Activated T-cell treated with anti-CD3 and anti-CD28 coated beads for 24 hours (primary cell): ENCODE measurements at places on chromosomes 12 and 14.

- no peak for DNase-seq
These were observed 8.1 kb downstream of the LETMD1 start for GRCh38 chr12:51056242-51056641.

DNA sequence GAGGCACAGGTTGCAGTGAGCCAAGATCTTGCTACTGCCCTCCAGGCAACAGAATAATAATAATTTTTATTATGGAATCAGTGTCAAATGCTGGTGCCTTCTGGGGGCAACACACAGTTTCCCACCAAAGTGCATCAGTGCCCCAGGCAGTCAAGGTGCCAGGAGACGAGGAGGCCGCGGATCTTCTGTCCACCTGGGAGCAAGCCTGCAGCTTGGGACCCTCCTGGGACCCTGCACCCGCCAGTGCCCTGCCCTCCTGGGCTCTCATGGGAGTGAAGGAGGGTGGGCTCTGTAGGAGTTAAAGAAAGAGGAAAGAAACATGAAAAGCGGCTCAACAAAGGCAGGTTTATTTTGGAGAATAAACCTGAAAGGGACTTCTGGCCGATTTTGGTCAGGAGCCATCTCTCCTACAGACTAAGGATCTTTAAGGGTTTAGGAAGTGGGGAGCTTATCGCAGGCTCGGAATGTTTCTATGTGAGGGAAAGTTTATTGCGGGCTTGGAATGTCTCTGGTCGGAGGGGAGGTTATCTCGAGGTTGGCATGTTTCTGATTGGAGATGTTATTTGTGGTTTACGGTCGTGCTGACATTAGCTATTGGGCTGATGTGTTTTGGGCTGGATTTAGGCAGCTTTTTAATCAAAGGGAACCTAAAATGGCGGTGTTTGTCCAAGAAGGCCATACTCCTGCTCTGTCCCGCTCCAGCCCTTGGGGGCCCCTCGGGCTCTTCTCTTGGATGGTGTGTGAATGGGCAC is 1.1 kb upstream of the ASPG start:
- no peak for DNase-seq

- no peak for DNase-seq
These were observed 17.7 kb upstream of the TDG start for GRCh38 chr12:103947871-103948555.

DNA sequence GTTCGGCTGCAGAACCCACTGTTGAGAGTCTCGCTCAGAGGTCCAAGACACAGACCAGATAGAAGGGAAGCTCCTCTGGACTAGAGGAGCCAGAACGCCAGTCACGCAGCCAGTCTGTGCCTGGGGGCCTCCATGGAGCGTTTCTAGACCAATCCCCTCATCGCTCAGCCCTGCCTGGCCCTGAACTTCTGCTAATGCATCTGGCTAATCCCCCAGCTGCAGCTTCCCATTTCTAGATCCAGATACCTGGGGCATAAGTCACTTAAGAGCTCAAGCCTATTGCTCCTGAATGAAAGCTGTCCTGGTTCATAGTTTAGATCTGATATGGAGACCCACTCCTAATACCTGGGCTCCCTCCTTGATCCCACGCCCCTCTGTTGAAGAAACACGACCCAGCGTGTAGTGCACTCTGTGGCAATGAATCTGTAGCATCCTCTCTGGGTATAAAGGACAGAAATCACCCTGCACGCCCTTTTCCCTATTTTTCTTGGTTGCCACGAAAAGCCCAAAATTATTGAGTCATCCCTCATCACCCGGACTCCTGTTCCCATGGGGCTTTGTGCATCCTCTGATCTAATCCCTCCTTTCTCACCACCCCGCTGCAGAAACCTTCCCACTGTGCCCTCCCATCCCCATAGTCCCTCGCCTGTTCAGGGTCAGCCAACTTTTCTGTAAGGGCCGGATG is 341.6 kb upstream of the FKBP4 start:
- DNase-seq, result no peak

DNA sequence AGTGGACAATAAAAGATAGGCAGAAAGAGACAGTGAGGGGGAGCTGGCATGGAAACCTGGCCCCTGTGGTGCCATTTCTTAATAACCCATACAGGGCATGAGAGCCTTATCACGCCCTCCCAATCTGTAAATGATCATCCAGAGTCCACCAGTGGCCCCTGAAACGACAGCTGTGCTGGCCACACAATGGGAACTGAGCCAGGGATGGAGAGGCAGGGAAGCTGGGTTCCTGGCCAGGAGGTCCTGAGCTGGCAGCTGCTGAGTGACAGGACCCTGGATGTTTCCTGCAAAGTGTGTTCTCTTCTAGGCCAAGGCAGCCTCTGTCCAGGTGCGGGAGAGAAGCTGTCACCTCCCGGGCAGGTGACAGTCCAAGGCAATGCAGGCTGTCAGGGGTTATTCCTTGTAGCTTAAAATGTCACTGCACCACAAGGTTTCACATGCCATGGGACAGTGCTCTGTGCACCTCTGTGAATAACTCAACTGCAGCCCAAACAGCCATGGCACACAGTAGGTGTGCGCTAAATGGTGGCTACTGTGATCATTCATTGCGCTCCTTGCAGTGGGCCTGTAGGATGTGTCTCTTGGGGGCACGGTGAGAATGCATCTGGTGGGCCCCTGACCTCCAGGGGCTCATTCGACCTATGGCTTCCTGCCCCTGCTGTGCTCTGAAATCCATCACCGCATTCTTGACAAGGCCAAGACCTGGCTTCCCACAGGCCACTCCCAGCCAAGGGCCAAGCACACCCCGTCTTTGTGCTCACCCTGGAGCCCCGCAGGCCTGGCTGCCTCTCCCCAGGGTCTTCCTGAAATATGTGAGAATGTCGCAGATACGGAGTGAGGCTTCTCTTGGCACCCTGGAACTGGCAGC is 46.3 kb upstream of the BCL11B start:
- DNase-seq, result no peak

DNA sequence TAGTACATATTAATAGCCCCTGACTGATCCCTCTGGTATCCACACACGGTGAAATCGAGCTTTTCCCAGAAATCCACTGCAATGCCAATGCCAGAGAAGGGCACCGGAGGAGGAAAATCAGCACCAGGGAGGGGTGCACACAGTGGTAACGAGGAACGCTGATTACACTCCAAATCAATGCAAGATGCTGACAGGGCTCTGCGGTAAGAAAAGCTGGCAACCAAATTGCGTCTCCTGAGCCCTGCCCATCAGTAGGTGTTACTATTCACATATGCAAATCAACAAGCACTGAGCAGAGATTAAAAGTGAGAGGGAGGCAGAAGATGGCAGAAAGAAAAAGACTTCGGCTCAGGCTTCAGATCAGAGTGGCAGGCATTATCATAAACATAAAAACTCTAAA is 159.1 kb downstream of the RPS29 start:
- no peak for DNase-seq

DNA sequence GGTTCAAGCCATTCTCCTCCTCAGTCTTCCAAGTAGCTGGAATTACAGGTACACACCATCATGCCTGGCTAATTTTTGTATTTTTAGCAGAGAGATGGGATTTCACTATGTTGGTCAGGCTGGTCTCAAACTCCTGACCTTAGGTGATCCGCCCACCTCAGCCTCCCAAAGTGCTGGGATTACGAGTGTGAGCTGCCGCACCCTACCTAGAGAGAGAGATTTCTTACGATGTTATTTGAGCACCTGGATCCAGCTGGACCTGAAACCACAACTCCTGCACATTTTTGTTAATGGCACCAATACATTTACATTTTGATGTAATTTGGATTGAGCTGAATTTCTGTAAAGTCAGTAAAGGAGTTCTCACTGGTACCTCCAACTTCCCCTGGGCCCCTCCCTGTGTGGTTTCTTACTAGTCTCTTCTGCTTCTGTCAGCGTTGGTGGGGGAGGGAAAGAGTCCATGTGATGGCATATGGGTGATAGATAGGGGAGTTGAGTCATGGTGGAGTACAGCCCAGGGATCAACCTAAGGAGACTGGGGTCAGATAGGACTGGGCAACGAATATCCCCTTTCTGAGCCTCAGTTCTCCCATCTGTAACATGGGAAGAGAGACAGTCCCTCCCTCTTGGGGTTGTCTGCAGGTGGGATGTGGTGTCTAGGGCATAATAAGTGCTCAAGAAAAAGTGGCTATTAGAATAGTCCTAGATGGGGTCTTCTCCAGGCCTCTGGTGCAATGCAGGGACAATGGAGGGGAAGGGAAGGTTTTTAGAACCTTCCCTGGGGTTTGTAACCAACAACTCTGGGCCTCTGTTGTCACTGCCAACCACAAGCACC is 83.3 kb upstream of the MED13L start:
- no peak for DNase-seq

DNA sequence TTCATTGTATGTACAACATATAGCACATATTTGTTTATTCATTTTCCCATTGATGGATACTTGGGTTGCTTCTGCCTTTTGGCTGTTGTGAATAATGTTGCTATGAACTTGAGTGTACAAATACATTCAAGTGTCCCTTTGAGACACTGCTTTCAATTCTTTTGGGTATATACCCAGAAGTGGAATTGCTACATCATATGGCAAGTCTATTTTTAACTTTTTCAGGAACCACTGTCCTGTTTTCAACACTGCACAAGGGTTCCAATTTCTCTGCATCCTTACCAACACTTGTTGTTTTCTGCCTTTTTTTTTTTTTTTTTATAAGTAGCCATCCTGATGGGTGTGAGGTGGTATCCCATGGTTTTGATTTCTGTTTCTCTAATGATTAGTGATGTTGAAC is 15.9 kb downstream of the RBMS2 start:
- no peak for DNase-seq

- no peak for DNase-seq
These were observed 152.3 kb downstream of the DIO2 start for GRCh38 chr14:80059041-80059440.

DNA sequence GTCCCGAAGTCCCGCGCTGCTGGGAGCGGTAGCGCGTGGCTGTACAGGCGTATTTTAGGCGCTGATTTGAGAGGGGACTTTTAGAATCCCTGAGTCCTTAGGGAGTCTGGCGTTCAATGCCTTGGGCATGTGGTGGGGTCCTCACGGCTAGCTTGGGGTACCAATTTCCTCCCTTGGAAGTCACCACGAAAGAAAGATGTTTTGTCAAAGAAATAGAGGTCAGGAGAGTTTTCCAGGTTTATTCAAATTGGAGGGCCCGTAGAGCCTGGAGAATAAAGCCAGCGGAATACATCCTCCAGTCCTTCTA is 63.9 kb downstream of the KLHL28 start:
- no peak for DNase-seq

DNA sequence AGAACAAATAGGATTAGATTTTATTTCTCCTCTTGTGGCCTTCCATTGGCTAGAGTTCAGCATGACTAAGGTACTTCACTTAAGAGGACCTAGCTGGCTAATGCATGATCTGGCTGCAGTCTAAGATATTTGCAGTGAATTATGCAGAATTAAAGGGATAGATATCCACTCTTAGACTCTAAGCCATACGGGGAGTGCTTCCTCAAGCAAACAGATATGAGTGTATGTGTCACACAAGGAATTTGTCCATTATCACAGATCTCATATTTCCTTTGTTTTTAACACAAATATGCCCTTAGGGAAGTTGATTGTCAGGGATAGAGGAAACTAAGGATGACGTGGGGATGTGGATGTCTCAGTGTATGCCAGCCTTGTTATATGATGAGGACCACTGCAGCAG is 88.1 kb upstream of the DHRS4 start:
- no peak for DNase-seq

GRCh38 chr12:104582739-104583138 is 126.0 kb downstream of the CHST11 start:
- no peak for DNase-seq

GRCh38 chr12:32455607-32456071 is 56.3 kb downstream of the FGD4 start:
- DNase-seq, result no peak

DNA sequence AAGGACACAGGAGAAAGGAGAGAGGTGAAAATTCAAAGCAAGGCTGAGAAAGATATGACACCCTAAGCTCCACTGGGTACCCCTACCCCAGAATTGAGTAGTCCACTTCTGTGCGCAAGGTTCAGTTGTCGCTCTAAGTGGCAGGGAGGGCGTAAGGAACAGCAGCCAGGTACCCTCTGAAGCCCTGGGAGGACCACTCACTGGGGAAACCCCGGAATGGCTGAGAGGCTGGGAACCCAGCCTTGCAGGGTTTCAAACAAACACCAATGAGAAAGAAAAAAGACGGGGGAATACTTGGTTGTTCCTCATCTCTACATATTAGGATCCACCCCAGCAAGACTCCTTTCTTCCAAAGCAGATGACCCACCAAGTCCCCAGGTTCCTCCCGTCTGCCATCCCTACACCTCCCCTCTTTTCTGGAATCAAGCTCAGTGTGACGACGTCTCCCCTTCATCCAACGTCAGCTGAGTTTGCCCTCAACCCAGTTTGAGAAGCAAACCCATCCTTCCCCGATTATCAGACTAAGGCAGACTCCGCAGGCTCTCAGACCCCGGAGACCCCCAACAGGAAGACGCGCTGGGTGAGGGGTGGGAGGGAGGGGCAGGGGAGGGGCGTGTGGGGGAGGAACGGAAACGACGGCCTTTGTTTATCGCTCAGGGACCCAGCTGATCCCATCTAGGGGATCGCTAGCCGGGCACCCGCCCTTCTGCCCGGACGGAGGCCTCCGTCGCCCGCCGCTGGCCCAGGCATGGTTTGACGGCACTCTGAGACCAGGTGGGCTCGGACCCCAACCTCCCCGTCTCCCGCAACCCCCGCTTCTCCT is 795 bp downstream of the LMBR1L start:
- no peak for DNase-seq

DNA sequence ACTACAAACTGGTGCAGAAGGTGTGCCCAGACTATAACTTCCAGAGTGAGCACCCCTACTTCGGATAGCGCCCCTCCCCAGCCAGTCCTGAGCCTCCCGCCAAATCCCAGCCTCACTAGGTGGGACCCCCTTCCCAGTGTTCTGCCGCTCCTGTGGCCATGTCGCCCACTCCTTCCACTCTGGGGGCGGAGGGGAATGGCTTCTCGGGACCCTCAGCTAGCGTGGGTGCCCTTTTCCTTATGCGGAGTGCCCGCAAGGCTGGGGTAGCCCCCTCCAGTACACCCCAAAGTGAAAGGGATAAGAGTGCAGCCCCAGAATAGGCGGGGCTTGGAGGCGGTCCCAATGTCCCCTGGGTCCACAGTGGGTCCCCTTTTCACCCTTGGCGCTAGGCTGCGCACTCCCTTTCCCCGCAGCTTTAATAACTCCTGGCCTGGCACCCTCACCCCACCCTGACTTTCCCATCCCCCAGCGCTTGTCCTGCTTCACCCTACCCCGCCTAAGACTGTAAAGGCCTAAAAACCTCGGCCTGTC is 3.8 kb upstream of the SHMT2 start:
- DNase-seq, result no peak

DNA sequence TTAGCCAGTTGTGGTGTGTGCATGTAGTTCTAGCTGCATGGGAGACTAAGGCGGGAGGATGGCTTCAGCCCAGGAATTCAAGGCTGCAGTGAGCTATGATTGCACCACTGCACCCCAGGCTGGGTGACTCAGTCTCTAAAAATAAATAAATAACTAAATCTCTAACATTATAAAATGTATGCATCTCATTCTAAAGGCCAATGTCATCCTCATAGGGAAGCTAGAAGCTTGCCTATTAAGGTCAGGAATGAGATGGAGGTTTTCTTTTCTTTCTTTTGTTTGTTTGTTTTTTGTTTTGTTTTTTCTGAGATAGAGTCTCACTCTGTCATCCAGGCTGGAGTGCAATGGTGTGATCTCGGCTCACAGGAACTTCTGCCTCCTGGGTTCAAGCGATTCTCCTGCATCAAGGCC is 48.8 kb upstream of the PAPLN start:
- no peak for DNase-seq
